Panc1 (cell line): ENCODE measurements at places on chromosomes 5 and 9. TPM values are rescaled to one million over a fixed set of nuclear protein-coding genes. Genes with fewer than 3 reads are reported as not detected.

DNA sequence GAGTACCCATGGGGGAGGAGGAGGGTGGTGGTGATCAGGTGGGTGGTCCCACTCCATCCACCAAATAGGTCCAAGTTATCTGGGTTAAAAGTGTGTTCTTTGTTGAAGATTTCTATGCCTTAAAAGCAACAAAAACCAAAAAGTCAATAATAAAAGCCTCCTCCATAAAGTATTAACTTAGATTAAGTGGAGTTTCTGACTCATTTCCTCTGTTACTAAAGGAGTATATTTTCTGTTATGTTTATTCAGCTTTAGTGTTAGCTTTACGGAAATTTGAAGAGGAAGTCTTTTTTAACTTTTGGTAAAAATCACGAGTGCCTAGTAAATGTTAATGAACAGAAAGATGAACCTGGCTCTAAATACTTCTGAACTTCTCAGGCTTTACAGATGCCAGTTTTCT is 17.8 kb downstream of the FBXO38 start:
- H3K36me3 ChIP-seq, result peaks cover 33% of the 10 kb centered on the region
- no peaks in the 10 kb centered on the region for H3K27me3 ChIP-seq
- no peaks in the 10 kb centered on the region for H3K4me1 ChIP-seq
- DNase-seq, result no peak
- H3K4me3 ChIP-seq, result no peak overlapping the region

- no peak for DNase-seq
- H3K4me1 ChIP-seq, result no peaks in the 10 kb centered on the region
- H3K27ac ChIP-seq, result no peak overlapping the region
- no peak overlapping the region for H3K4me3 ChIP-seq
- H3K36me3 ChIP-seq, result no peaks in the 10 kb centered on the region
Observed at GRCh38 chr9:98773721-98774120, 22.6 kb downstream of the ANKS6 start.

- no peak for DNase-seq
- peaks cover 2% of the 10 kb centered on the region; the same call in 1 of the 2 replicates for H3K36me3 ChIP-seq
- no peaks in the 10 kb centered on the region for H3K27me3 ChIP-seq
- peaks cover 5% of the 10 kb centered on the region for H3K4me1 ChIP-seq
- H3K27ac ChIP-seq, result no peak overlapping the region
Observed at GRCh38 chr9:129038109-129038852, 1.9 kb downstream of the MIGA2 start.

DNA sequence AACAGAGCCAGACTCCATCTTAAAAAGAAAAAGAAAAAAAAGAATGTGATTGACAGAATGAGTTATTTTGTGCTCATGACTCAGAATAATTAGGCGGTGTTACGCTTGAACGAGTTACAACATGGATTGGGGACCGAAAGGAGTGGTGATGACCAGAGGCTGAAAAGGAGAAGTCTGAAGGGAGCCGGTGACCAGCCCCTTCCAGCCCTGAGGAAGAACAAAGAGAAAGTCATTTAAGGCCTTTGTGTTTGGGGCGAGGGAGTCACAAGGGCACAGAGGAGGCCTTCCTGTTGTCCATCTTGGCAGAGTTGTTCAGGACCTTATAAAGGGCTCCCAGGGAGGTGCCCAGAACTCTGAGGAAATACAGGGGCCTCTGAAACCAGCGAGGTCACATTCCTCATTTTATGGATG is 131.6 kb downstream of the GOLPH3 start:
- H3K4me1 ChIP-seq, result no peaks in the 10 kb centered on the region
- H3K36me3 ChIP-seq, result no peaks in the 10 kb centered on the region
- no peak for DNase-seq
- no peak overlapping the region for H3K4me3 ChIP-seq
- H3K27me3 ChIP-seq, result 0 out of 2 replicates have a peak, but pooled peaks cover under 1% of the 10 kb centered on the region

PCDHA9 gene
- 0.21 TPM for total RNA-seq

DNA sequence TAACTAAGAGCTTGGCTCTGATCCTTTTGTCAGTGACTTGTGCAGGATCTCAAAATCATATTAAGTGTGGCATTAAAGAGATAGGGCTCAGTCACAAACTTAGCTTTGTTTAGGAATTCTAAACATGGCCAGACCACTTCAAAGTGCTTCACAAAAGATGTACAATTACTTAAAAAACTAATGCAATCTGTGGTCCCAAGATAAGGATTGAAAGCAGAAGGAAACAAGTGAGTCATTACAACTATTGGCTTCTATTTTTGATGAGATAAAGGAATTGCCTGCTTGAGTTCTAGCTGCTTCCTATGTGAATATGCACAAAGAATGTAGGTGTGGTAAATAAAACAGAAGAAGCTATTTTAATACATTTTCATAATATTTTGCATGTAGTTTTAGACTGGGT is 44.9 kb upstream of the SLC12A2 start:
- no peak overlapping the region for H3K27ac ChIP-seq
- H3K27me3 ChIP-seq, result no peaks in the 10 kb centered on the region

GRCh38 chr9:79023134-79023580 is 548.6 kb upstream of the TLE4 start:
- H3K27ac ChIP-seq, result no peak overlapping the region
- no peak overlapping the region for H3K4me3 ChIP-seq
- H3K36me3 ChIP-seq, result no peaks in the 10 kb centered on the region
- peak; percentile 43 for DNase-seq
- H3K4me1 ChIP-seq, result no peaks in the 10 kb centered on the region
- H3K27me3 ChIP-seq, result no peaks in the 10 kb centered on the region

DNA sequence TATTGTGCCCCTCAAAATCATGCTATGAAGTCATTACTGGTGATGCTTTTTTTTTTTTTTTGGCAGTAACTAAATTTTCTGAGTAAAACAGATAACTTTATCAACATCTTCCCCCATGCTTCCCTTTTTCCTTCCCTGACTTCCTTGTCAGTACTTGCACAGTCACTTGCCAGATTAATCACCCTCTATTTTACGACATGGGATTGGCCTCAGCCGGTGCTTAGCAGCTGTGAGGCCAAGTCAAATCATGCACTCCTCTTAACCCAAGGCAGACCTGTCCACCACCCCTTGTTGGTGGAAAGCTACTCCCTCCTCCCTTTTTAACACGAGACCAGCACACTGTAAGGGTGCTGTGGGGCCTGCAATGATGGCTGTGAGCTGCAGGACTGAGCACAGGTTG is 118.0 kb upstream of the OTULINL start:
- no peak overlapping the region for H3K4me3 ChIP-seq
- peaks cover 68% of the 10 kb centered on the region for H3K36me3 ChIP-seq
- H3K27ac ChIP-seq, result peak overlapping the region; percentile 25; the same call in 1 of the 2 replicates

GRCh38 chr5:130706696-130707095 is 458.4 kb downstream of the HINT1 start:
- no peaks in the 10 kb centered on the region for H3K36me3 ChIP-seq
- no peaks in the 10 kb centered on the region for H3K27me3 ChIP-seq
